AG09319 (cell line): ENCODE measurements at places on chromosomes 1 and 21.

DNA sequence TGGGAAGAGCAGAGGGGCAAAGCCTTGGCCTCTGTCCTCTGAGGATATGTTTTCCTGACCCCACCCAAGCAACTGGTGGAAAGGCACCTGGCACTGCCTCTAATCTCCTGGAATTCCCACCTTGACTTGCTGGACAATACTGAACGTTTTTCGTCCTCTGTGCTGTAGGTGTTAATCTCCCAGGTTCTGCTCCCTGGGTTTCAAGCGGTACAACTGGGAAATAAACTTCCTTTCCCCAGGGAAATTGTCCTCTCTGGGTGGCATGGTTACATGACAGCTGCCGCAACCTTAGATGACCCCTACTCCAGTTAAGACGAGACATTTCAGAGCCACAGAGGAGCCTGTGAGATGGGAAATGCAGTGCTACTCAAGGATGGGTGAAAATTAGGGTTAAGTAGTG is 57.3 kb upstream of the BCAR3 start:
- DNase-seq = no peak

DNA sequence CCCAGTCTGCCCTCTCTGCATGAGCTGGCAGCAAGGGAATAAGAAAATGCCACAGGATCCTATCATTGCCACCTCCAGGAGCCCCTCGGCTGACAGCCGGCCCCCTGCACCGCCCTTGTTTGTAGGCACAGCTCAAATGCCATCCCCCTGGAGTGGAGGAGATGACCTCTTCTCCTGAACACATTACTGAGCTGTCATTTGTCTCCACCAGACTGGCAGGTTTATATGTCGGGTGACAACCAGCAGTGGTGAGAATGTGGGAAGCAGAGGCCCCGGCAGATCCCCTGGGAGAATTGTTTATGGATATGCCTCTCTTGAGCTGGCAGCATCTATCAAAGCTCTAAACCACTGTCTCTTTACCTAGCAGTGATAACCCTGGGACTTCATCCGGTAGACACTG is 135.4 kb upstream of the FMN2 start:
- no peak for DNase-seq

DNA sequence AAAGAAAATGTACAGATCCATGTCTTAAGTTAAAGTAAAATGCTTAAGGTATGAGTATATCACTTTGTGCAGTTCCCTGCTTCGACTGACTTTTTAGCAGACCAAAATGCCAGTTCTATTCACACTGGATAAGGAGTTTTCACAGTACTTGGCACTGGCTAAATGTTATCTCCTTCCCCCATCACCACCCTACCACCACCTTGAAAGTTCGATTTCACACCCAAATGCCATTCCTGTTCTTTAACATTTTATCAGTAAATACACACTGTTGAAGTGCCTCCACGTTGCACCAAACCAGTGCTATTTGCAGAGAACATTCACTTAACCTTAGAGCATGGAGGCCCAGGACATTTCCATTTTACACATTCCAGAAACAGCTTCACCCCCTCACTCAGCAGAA is 100.0 kb downstream of the URB2 start:
- no peak for DNase-seq

DNA sequence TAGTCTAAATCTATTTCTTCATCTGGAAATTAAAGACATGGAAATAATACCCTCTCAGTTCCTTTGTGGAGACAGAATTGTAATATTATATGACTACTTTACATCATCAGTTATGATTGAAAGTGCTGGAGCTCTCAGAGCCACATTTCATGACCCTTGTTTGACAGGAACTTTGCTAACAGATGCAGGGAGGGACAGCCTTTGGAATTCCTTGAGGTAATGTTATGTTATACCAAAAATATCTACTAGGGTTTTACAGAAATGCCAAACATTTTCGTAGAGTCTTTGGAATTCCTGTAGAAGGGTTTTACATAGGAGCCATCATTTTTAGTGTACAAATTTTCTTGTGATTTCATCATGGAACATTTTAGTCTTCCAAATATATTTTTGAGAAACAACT is 57.4 kb upstream of the ADAMTS5 start:
- peak; percentile 22 for DNase-seq

GRCh38 chr21:32143241-32143939 is 135.5 kb downstream of the MIS18A start:
- peak; percentile 14 for DNase-seq

DNA sequence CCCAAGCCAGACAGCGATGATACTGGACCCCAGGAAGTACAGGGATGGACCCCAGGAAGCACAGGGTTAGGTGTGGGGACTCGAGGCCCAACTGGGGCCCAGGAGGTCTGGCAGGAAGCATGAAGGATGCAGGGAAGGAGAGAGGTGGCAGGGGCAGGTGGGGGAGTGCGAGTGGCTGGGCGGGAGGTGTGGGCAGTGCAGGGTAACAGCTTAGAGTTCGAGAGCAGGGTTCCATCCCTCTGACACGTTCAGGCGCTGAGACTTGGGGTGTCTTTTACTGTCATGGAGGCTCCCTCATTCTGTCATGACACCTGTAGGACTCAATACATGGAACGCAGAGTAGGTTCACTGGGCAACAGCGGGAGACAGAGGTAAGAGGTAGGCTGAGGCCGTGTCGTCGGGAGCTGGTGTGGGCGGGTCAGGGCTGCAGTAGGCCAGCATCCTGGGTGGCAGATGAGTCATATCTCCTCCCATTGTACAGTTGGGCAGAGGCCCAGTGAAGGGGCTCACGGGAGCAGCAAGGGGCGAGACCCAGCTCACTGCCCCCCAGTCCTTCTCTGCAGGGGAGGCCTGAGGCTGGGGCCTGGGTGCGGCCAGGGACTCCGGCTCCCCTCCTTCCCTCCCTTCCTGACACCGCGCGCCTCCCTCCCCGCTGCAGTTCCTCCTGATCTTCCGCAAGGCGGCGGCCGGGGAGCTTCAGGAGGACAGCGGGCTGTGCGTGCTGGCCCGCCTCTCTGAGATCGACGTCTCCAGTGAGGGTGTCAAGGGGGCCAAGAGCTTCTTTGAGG is 11.6 kb upstream of the CTRC start:
- no peak for DNase-seq

- no peak for DNase-seq
Measured at GRCh38 chr1:84048820-84049219, 49.9 kb upstream of the TTLL7 start.

DNA sequence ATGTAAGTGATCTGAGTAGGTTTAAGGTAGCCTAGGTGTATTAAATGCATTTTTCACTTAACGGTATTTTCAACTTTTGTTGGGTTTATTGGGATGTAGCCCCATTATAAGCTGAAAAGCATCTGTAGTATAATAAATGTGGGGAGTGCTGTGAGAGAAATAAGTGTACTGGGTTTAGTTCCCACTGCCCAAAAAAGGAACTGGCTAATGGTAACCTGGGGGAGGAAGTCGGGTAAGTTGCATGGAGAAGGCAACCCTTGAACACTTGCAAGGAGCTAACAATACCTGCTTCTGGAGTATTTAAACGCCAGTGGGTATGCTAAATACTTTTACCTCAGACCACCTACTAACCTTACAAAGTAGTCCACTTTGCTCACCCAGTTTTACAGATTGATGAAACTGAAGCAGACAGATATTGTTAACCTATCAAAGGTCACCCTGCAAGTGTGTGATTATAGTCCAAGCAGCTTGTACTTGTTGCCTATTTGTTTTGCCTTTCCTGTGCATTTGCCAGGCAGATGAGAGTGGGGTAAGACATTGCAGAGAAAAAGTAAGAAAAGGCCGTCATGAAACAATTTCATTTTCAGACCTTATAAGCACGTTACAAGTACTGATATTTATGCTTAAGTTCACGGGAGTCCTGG is 7.6 kb upstream of the SHISA4 start:
- no peak for DNase-seq

GRCh38 chr1:228810878-228811711 is 75.8 kb downstream of the RHOU start:
- no peak for DNase-seq

DNA sequence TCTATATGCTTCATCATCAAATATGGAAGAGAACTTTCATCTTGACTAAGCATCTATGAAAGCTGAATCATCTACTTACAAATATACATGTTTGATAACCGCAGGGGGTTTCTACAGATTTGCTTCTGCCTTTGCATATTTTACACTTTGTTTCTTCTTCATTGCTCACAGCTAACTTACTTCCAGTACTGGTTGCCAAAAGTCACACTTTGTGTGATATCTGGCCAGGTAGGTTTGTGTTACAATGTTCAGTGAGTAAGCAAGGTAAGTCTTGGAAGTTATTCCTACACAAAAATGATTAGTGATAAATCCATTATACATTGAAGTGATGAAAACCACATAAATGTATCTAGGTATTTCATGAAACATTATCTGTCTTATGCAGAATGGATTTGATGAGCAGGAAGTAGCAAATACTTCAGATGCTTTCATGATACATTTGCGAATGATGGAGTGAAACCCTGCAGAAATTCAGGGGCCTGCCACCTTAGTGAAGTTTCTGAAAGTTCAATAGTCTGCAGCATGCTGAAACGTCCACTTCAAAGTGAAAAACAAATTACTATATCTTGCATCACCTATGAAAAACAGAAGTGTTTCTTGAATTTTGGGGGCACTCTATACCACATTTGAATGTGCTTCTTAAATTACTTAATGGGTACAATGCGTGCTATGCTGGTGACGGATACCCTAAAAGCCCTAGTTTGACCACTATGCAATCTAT is 187.3 kb downstream of the ATP6V1G3 start:
- DNase-seq = no peak

- DNase-seq = no peak
Measured at GRCh38 chr1:83950106-83950661, 48.7 kb downstream of the TTLL7 start.

- DNase-seq = no peak
Measured at GRCh38 chr1:222552882-222553281, 5.0 kb upstream of the HHIPL2 start.

DNA sequence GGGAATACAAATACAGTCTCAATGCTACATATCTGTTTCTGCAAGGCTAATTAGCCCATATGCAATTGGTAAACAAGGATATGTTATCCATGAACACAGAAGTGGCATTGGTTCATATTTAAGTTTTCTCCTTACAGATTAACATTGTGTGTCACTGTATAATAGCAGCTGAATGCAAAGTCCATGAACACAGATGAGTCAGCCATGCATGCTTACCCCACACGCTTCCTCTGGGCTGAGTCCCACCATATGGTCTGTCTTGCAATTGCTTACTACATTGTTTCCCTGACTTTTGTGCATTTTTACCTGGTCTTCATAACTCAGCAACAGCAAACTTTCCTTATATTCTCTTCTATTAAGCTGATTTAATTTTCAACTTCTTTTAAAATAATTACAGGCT is 41.5 kb upstream of the TSNAX start:
- no peak for DNase-seq

DNA sequence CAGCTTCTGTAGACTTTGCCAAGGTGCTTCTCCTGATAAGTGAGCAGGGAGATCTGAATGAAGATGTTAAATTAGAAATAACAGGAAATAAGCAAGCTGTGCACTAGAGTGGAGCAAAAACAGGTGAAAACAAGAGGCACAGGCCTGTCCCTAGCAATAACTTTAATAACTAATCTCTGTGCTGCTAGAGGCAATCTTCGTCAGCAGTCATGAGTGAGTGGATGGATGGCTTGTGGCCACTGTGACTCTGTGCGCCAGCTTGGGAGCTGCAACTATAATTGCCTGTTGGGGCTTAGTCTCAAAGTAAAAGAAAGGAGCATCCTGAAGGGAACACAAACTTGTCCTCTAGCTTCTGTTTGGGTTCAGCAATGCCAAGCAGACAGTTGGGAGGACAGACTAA is 240.3 kb downstream of the HHIPL2 start:
- DNase-seq = no peak

GRCh38 chr1:35568975-35569395 is 4.1 kb upstream of the TFAP2E start:
- DNase-seq = peak; percentile 11

DNA sequence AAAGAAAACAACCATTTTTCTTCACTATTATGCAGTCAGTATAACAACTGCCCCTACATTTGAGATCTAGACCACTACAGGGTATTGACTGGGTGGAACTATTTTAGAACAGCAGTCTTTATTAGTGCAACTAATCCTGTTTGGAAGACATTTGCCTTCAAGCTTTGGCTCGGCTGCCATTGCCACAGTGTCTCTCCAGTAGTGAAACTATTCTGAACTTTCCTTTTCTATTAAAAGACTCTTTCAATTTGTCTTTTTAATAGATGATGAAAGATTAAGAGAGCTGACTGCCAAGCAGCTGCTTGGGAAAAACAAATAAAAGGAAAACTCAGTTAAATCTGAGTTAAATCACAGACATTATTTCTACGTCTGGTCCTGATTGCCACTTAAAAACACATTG is 49.3 kb downstream of the LPGAT1 start:
- DNase-seq = no peak

GRCh38 chr1:213443415-213443814 is 392.4 kb downstream of the RPS6KC1 start:
- DNase-seq = no peak

DNA sequence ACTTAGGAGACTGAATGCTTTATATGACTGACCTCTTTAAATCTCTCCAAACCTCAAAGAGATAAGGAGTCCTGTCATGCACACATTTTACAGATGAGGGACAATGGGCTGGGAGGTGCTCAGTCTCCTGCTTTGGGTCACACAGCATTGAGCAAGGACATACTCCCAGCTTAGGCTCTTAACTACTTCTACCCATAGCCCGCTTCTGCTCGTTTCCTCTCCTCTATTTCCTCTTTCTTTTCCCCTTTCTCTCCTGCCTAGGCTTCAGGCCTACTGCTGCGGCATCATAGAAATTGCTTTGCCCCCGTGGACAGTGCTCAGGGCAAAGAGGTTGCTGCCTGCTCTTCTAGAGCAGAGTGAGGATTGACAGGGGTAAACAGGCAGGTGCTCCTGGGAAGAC is 12.4 kb upstream of the ZNF691 start:
- no peak for DNase-seq

GRCh38 chr1:246415028-246415427 is 92.1 kb downstream of the SMYD3 start:
- DNase-seq = no peak
